ENCODE measurements at places on chromosomes 1 and 21.

- DNase-seq = no peak
Observed at GRCh38 chr1:182394055-182394775, 2.6 kb upstream of the GLUL start.

DNA sequence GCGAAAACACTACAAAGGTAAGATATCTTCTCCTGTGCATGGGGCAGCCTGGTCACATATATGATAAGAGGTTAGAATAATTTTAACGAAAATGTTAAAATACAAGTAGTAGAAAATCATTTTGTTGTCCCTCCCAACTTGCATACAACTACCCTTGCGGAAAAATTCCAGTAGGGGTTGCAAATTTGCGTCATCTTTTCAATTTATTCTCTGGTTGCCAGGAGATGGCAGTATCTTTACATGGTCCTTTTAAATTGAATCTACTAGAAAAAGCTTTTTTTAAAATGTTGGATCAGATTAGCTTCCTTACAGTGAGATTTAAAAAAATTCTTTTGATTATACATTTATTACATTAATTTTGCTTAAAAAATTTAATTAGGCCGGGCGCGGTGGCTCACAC lies 10.9 kb downstream of the S100PBP start:
- DNase-seq = no peak

DNA sequence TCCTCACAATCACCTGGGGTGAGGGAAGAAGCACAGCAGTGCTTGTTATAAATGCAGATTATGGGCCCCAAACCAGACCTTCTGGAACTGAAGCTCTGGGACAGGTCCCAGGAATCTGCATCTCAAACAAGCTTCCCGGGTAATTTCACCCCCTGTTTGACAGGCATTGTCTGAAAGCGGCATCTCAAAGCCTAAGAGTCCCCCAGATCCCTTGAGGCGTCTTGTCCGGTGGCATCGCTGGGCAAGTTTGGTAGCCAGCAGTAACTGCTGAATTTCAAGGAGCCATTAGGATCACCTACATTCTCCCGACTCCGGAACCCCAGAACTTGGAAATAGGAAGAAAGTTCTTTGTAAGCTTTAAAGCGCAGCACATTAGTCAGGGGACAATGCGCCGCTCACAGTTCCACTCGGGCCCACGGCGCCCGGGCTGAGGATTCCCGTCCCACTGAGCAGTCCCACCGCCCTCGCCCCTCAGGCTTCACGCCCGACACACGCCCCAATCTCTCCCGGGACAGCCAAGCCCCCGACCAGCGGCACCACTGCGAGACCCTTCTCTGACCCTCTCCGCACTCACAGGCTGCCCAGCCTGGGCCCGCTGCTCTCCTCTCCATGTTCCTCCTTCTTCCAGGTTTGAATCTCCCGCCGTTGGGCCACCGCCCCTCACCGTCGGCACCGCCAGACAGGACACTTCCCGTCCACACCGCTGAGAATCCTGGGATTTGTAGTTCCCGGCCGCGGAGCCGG lies at the start of gene IQGAP3:
TSS of gene IQGAP3 (minus strand) at position 647 of the 744 bp plus-strand sequence. CDS start at position 611, 36 bp downstream.
- peak; percentile 38 for DNase-seq

DNA sequence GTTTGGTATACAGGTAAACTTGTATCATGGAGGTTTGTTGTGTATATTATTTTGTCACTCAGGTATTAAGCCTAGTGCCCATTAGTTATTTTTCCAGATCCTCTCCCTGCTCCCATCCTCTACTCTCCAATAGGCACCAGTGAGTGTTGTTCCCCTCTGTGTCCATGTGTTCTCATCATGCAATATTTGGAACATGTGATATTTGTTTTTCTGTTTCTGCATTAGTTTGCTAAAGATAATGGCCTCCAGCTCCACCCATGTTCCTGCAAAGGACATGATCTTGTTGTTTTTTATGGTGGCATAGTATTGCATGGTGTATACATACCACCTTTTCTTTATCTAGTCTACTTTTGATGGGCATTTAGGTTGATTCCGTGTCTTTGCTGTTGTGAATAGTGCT lies 10.9 kb downstream of the PHACTR4 start:
- DNase-seq = no peak

DNA sequence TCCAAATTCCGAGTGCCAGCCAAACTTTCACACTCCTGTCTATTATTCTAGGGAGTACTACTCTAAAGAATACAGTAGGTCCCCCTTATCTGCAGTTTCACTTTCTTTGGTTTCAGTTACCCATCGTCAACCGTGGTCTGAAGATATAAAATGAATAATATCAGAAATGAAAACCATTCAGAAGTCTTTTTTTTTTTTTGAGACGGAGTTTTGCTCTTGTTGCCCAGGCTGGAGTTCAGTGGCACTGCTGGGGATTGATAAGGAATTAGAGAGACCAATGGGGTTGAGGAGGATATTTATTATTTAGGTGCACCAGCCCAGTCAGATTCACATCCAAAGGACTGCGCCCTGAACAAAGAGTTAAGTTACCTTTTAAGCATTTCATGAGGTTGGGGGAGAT lies 52.9 kb upstream of the SRSF10 start:
- DNase-seq = no peak

- no peak for DNase-seq
Observed at GRCh38 chr1:86156566-86157455, at the start of gene COL24A1. Gene COL24A1 (minus strand): TSS chr1:86156772. CDS start chr1:86156396, 376 bp downstream.

GRCh38 chr1:165696625-165697100 lies 1.7 kb downstream of the ALDH9A1 start:
- DNase-seq = no peak

DNA sequence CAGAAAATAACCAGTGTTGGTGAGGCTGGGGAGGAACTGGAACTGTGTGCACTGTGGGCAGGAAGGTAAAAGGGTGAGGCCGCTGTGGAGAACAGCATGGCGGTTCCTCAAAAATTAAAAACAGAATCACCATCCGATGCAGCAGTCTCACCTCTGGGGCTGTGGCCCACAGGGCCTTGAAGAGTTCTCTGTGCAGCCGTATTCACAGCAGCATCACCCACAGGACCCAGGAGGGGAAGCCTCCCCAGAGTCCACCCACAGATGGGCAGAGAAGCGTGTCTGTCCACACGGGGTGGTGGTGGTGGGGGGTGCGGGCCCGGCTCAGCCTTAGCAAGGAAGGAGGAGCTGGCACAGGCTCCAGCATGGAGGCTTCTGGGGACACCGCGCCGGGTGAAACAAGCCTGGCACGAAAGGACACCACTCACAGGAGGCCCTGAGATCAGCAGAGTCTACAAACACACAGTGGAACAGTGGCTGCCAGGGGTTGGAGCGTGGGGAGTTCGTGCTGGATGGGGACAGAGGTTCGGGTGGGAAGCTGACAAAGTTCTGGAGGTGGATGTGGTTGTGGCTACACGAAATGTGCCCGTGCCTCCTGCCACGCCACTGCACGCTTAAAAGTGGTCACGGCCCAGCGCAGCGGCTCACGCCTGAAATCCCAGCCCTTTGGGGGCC lies 11.5 kb downstream of the MORN1 start:
- no peak for DNase-seq

DNA sequence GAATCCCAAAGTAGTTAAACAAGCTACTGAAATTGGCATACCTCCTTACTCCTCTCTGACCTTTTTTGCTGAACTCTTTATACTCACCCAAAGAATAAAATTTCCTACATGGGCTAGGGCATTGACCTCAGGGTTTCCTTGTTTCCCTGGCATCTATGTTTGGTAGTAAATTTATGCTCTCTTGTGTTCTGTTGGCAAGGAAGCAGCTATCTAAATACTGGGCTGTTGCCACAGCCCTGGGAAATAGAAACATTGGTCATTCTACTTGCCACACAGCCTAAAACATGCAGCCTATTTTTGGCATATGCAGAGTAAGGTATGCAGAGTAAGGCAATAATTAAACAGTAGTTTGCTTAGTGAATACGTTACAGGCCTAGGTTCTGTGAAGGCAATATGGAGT lies 351.4 kb downstream of the HLX start:
- DNase-seq = no peak

GRCh38 chr1:169586067-169586394 lies 250 bp downstream of the F5 start:
- no peak for DNase-seq

DNA sequence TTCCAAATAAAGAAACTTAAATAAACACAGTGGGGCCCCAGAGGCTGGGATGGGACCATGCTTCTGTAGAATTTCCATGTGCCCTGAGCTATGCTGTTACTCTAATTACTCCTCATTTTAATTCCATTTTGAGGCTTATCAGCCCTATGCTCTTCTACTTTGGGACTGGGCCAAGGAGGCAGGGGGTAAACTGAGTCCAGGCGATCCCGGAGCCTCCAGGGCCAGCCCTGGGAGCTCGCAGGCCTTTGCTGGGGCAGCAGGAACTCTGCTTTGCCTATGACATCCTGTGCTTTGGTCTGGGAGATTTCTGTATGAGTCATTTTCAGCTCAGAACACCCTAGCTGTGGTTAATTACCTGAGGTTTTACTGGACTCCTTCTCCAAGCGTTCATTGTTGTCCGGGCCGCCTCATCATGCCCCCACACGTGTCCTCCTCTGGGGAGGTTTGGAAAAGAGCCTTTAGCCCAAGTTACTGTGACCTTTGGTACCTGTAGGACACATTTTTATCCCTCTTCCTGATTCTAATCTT lies 95.7 kb downstream of the RHOU start:
- DNase-seq = no peak

DNA sequence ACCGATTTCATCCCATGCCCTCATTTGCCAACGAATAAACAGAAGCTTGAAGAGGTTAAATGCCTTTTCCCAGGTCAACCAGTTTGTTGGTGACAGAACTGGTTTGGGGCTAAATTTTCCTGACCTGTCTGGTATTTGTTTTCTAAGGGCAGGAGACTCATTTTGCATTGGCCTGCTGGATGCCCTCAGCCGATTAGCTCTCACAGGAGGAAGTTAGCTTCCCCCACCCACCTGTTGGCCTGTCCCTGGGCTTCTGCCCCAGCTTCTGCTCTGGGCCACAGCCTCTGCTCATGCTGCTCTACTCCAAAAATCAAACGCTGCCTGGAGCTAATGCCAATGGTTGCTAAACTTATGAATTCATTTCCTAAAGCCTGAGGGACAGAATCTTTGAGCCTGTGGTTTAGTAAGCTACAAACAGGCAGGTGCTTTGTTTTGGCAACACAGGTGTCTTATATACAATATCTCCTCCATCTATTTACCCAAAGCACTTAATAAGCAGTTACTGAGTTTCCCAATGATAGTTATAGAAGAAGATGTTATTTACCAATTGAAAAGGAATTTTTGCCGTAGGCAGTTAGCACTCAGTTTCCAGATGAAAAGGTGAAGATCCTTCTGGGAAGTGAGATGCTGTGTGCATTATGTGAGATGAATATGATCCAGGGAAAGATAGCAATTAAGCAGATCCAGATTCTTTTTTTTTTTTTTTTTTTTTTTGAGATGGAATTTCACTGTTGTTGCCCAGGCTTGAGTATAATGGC lies 82.3 kb downstream of the TM2D1 start:
- DNase-seq = no peak

- no peak for DNase-seq
Observed at GRCh38 chr1:232675260-232675659, 45.3 kb upstream of the SIPA1L2 start.

DNA sequence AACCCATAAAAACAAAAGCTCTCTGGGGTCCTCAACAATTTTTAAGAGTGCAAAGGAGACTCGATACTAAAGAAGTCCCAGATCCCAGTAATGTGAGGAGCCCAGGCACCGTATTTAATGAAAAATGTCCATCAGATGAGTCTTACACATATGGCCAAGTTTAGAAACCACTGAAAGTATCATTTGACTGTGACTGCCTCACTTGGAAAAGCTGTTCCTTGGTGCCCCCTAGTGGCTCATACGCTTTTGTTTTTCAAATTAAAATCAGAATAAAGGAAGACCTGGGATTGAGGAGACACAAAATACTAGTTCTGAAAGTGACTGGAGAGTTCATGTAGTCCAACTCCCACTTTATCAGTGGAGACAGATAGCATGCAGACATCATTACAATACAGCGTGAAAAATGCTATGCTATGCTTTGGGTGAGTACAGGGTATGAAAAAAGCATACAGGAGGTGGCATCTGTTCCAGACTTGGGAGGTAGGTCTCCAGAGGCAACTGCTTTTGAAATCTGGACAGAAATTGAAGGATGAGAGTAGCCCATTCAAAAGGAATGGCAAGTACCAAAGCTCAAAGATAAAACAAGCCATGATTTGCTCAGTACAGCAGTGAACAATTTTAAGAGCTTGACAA lies 33.8 kb downstream of the GDAP2 start:
- peak; percentile 9 for DNase-seq

DNA sequence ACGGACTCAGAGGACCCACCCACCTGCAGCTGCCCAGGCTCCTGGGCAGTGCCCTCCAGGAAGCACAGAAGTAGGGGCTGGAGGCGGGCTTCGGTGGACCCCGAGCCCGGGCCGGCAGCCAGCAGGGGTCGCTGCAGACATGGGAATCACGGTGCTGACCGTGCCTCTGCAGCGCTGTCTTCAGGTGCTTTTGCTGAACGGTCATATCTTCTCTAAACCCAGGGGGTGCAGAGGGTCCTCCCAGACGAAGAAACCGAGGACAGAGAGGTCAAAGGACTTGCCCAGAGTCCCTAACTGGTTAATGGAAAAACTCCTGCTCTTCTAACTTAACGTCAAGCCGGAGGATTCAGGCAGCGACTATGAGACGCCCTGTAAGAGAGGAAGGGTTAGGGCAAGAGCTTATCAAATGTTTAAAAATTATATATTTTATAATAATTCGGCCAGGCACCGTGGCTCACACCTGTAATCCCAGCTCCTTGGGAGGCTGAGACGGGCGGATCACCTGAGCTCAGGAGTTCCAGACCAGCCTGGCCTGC lies 21.5 kb upstream of the LEFTY2 start:
- peak; percentile 54 for DNase-seq

DNA sequence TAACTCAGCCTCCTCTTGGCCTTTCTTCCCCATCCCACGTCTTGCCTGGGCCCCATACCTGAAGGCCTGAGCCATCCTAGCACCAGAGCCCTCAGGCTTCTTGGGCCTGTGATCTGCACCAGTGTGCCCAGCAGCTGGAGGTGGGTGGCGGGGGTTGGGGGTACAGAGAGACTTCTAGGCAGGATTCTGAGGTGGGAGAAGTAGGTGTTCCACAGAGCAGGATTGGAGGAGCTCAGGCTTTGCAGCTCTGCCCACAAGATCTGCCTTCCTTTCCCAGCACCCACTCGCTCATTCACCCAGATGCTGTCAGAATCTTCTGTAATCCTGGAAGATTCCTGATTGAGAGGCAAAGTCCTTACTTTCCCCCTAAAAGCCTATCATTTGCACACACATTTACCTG lies 10.0 kb upstream of the GJB5 start:
- no peak for DNase-seq

DNA sequence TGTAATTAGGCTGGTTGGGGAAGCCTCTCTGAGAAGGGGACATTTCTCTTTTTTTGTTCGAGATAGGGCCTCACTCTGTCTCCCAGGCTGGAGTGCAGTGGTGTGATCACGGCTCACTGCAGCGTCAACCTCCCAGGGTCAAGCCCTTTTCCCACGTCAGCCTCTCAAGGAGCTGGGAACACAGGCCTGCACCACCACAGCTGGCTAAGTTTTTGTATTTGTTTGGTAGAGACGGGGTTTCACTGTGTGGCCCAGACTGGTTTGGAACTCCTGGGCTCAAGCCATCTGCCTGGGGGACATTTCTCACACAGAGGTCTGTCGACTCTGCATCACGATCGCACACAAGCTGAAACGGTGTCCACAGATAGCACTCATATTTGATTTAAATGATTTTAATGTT lies 39.7 kb downstream of the HUNK start:
- DNase-seq = no peak
